Stimulated activated CD4-positive, alpha-beta T cell treated with anti-CD3 and anti-CD28 coated beads, Interleukin-15, amount 100 ng/mL, for 1 hour (primary cell): ENCODE measurements at places on chromosomes 6 and 20.

- no peak for DNase-seq
Observed at GRCh38 chr20:740162-740561, 28.1 kb downstream of the SLC52A3 start.

DNA sequence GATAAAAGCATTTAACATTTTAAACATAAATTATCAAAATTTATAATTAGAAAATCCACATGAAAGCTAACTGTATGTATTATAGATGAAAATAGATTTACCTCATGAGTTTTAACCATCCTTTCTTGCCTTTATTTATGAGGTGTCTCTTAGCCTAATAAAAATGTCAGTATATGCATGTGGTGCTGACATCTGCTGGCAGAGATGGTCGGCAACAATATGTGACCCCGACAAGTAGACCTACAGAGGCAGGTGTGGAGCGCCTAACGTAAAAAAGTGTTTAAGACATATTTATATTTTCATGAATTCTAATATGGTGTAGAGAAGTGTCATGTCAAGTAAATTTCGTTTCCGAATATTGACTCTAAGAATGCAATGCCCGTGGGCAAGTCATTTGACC lies 149.0 kb upstream of the FUT9 start:
- no peak for DNase-seq

DNA sequence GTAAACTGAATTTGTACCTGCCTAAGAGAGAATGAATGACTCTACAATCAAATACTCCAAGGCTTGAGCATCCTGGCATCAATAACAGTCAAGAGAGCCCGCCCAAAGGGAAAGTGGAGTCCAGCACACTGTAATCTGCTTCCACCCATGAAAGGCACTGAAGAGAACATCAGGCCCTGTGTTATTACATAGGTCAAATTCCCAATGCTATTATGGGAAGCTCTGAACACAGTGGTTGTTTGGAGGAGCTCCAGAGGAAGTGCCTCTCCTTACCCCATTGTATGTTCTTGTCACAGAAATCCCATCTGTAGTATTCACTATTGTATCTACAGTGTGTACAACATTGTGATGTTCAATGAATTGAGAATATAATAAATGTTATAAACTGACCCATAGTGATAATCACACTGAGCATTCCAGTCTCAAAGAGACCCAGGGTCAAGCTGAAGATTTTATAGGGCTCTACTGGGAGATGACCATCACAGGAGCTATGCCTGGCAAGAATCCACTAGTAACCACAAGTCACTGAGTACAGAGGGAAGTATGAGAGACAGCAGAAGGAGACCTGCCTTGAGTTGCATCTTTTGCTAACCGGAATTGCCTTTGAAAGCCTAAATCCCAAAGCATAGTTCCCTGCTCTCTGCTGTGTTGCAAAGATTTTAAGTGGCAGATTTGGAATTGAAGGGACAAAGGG lies 446.7 kb downstream of the GJA1 start:
- no peak for DNase-seq

DNA sequence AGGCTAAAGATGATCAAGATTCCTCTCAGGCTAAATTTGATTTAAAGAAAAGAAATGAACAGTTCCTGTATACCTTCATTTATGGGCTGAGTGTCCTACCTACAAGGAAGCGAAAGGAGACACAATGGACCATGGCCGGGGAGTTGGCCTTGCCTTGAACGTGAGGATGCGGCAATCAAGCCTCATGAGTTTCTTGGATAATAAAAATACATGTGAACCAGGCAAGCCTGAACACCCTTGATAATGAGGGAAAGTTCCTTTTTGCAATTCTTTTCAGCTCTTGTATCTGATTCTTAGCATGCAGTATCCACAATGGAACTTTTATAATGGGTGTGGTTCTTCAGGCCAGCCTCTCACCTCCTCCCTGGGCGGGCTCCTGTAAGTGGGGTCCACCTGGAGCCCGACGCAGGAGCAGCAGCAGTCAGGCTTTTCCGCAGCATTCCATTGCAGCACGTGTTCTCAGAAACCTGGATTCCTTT lies 83.8 kb downstream of the RNASET2 start:
- DNase-seq = no peak

DNA sequence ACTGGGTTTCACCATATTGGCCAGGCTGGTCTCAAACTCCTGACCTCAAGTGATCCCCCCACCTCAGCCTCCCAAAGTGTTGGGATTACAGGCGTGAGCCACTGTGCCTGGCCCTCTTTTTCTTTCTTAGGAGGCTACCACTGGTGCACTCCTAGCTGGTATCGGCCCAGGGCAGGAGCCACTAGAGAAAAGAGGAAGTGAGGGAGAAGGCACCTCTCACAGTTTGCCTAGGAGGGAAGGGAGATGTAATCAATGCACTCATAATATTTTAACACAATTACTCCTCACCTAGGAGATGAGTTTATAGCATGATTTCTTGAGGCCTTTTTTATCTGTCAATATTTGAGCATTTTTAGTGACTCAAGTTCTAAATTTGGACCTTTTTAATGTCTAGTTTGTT lies 189.0 kb upstream of the SOX4 start:
- DNase-seq = no peak

GRCh38 chr20:21511850-21512633 lies 1.8 kb downstream of the NKX2-2 start:
- DNase-seq = no peak

DNA sequence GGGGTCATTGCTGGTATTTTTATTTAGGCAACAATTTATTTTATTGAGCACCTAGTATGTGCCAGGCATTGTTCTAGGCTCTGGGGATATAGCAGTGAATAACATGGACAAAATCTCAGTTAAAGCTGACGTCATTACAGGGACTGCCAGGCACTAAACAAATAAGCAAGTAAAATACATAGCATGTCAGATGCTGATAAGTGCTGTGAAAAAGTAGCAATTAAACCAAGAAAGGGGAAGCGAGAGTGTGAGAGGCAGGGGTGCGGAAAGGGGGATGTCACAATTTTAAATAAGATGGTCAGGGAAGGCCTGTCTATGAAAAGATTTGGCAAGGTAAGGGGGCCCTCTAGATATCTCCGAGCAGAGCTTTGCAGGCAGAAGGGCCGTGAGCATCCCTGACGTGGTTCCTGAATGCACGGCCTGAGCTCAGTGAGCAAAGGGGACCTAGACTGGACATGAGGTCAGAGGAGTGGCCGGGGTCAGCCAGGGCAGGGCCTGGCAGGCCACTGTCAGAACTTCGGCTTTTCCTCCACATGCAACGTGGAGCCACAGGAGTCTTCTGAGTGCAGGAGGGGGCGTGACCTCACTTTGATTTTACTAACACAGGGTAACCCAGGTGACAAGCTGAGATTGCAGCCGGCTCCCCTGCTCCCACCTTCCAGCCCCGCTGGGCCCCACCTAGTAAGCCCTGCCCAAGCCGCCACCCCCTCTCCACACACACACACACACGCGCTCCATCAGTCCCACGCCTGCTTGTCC lies 24.2 kb upstream of the SIRPA start:
- DNase-seq = no peak

DNA sequence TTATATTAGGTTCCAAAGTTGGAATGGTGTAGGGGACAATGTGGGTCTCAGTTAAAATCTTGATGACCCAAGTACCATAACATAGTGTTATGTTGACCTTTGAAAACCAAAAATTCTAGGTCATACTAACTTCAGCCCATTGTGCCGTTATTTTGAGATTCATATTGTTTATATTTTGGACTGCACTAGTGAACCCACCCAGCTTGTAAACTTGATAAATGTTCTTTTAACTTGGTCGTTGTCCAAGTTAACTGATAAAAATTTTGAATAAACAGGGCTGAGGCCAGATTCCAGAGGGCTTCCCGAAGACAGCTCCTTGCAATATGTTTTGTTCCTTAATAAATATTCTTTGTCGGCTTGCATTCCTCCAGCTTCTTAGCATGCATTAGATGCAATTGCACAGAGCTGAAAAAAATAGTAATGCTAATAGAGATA lies 90.3 kb downstream of the BCAS1 start:
- DNase-seq = no peak

GRCh38 chr6:21518317-21518716 lies 75.2 kb upstream of the SOX4 start:
- no peak for DNase-seq

GRCh38 chr6:147003186-147003585 lies 201.0 kb upstream of the STXBP5 start:
- DNase-seq = no peak

- DNase-seq = no peak
Observed at GRCh38 chr20:2967841-2968240, 75.6 kb upstream of the GNRH2 start.

DNA sequence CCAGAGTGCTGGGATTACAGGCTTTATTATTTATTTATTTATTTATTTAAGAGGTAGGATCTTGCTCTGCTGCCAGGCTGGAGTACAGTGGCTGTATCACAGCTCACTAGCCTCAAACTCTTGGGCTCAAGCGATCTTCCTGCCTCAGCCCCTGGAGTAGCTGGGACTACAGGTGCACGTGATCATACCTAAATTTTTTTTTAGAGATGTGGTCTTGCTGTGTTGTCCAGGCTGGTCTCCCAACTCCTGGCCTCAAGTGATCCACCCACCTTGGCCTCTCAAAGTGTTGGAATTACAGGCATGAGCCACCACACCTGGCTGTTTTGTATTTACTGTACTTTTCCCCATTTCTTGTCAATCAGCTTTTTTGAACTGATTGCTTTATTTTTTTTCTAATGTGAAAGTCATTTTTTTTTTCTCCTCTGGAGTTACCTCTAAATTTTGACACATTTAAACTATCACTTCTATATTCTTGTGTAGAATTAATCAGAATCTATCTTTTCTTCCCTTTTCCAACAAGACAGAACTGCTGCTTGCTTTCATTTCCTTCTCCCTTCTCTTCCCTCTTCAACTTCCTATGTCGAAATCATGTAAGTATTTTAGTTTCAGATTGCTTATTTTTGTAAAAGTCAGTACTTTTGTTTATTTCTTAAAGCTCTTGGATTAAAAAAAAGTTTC lies 12.0 kb downstream of the PANK2 start:
- no peak for DNase-seq

GRCh38 chr6:56699066-56699654 lies 56.5 kb upstream of the DST start:
- no peak for DNase-seq

GRCh38 chr6:13892017-13892645 lies 32.6 kb upstream of the RNF182 start:
- no peak for DNase-seq

- DNase-seq = no peak
Observed at GRCh38 chr20:22453244-22454080, 130.9 kb downstream of the FOXA2 start.

DNA sequence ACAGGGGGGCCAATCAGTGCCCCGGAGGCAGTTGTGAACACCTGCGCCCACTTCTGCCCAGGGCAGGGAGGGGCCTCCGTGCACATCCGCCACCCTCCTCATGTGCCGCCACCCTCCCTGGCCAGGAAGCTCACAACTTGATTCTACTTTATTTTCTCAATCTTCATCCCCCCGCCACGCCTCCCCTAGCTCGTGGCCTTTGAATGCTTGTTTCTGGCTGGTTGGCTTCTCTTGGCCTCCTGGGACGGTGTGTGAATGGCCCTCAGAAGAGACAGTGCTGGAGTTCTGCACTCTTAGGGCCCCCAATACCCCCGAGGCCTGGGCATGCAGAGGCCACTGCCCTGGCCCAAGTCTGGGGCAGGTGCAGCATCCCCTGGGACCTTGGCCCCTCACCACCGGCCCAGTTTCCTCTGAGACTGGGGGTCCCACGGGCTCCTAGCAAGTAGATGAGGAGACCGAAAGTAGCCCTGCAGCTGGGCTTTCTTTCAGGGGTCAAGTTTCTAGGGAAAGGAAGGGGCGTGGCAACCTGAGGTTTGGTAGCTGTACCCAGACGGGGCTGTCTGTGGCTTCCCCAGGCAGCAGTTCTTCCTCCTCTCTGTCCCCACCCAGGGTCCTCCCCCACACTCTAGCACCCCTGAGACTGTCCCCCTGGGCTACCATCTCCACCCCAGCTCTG lies 1.3 kb downstream of the RGS19 start:
- DNase-seq = no peak

DNA sequence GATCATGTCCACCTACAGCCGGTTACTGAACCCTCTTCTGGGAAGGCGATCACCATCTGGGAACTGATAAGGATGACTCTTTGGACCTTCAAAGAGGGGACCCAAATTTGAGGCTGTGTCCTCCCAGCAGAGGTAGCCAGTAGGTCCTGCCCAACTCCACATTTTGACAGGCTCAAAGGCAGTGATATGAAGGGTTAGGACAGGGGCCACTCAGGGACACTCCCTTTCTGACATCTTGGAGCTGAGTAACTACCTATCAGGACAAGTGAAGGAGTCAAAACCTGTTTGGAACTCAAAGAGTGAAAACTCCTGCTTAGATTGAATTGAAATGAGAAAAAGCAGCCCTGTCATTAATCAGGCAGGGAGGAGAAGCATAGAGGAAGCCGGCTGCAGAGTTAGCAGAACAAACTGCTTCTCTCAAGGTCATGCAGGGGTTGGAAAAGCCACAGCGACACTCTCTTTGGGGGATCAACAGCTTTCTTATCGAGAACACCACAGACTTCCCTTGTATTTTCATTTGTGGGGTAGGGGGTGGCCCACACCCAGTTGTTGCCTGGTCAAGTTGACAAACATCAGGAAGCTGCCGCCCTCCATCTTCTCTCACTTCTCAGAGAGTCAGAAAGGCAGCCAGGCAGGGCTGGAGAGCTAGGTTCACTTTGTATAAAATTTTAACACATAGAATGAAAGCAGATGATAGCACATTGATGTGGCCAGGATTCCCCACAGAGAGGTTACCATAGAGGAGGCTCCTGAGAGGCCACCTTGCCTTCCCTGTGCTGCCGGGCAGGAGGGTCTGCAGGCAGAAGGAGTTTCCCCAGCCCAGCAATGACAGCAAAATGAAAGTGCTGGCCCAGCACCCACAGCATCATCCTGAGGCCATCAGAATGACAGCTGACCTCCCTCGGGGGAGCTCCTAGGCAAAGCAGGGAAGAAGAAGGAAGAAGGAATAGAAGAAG lies 47.6 kb downstream of the AGPAT4 start:
- DNase-seq = no peak

DNA sequence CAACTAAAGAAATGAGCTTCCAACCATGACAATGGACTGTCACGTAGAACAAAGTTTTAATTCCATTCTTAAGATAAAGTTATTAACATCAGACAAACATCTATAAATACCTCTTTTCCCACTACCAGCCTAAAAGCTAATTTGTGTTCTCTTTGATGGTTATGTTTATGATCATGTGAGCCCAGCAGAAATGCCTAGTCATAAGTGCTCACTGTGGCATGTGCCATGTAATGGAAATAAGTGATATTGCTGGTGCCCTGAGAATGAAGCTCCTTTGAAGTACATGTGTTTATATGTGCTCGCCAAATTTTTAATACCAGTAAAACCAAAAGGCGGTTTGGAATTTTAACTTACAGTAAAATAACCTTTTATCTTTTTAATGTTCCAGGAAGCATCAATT lies 205.8 kb downstream of the ISM1 start:
- no peak for DNase-seq

DNA sequence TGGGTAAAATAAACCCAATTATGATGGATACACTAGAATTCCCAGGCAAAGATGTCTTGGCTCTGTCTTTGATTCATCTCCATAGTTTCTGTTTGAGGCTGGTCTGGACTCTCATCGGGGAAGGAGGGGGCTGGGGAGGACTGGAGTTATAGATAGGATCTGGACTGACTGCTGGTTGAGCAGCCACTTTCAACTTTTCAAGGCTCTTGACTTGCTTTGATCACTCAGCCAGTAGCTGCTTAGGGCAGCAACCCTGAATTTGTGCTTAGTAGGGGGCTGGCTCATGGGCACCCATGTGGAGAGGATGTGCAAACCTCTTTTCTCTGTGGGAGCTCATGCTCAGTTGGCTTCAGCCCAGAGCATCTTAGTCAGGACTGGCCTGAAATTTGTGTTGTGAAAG lies 114.0 kb upstream of the NEDD9 start:
- DNase-seq = no peak

GRCh38 chr6:160121981-160122380 lies 366 bp downstream of the SLC22A1 start:
- DNase-seq = no peak

GRCh38 chr20:33490023-33490933 lies at the start of gene CBFA2T2:
Gene CBFA2T2 (plus strand): TSS chr20:33490096. CDS start chr20:33490268, 172 bp downstream.
- no peak for DNase-seq
